ENCODE measurements at places on chromosomes 7 and 10. TPM values are rescaled to one million over a fixed set of nuclear protein-coding genes. Genes with fewer than 3 reads are reported as not detected.

- H3K4me3 ChIP-seq: peak overlapping the region; percentile 46
- no peaks in the 10 kb centered on the region for H3K36me3 ChIP-seq
- DNase-seq: peak; percentile 23
Measured at GRCh38 chr7:150686030-150686631, 625 bp downstream of the GIMAP2 start.

DNA sequence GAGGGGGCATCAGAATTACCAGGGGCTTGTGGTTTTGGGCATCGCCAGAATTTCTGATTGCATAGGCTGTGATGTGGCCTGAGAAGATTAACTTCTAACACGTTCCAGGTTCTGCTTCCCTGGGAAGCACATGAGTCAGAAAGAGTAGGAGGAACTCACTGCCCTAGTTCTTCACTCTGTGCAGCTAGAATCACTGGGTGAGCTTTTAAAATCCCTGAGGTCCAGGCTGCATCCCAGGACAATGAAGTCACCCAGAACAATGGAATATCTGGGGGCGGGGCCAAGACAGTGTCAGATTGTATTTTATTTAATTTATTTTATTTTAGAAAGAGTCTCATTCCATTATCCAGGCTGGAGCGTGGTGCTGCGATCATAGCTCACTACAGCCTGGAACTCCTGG is 636.5 kb downstream of the CALN1 start:
- H3K4me1 ChIP-seq: no peaks in the 10 kb centered on the region
- DNase-seq: no peak
- peaks cover 2% of the 10 kb centered on the region for H3K27me3 ChIP-seq
- H3K27ac ChIP-seq: no peak overlapping the region
- no peaks in the 10 kb centered on the region for H3K36me3 ChIP-seq
- H3K4me3 ChIP-seq: no peak overlapping the region

HTR5A gene
- total RNA-seq: not detected

UTF1 gene
- total RNA-seq: not detected

DNA sequence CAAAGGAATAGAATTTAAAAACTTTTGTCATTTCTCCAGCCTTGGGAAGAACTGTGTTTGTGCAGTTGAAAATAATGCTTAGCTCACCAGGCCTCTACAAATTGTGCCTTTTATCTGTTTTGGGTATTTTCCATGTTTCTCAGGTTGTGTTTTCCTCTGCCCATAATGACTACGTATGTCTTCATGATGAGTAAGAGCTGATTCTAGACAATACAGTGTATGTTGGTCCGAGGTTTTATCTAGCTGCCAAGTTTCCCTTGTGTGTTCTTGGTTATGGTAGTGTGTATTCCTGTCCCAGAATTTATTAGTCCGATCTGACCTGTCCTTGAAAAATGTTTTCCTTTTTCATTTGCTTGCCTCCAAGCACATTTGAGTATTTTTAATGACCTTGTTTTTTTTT is 83.7 kb upstream of the GLCCI1 start:
- no peaks in the 10 kb centered on the region for H3K27me3 ChIP-seq
- H3K36me3 ChIP-seq: no peaks in the 10 kb centered on the region
- no peak overlapping the region for H3K27ac ChIP-seq
- no peak for DNase-seq

DNA sequence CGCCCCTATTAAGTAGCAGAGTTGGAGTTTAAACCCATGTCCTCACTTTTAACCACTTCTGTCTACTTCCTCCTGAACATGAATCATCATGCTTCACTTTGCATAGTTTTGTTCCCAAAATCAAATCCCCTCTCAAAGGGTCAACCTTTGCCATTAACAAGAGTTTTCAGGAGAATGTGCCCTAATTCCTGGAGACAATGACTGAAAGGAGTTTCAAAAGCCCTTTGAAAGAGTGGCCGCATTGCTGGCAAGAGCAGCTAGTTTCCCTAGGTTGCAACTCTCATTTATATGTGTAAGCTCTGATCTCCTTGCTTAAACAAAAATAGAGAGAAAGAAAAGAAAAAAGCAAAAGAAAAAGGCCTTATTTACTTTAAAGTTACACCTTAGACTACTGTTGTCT is 9.2 kb downstream of the LGI1 start:
- no peaks in the 10 kb centered on the region for H3K36me3 ChIP-seq
- H3K27me3 ChIP-seq: no peaks in the 10 kb centered on the region
- no peak for DNase-seq
- H3K4me3 ChIP-seq: no peak overlapping the region
- no peaks in the 10 kb centered on the region for H3K4me1 ChIP-seq
- H3K27ac ChIP-seq: no peak overlapping the region

GPR22 gene
- 0.04 TPM for total RNA-seq
